Coronary artery (tissue), 2 donors: ENCODE measurements at places on chromosomes 16 and 17.

GRCh38 chr17:82239926-82240505 is 11.2 kb downstream of the SLC16A3 start:
- peak; percentile 71 for DNase-seq

- DNase-seq: no peak
Observed at GRCh38 chr17:36008998-36009665, 7.8 kb upstream of the CCL15 start.

DNA sequence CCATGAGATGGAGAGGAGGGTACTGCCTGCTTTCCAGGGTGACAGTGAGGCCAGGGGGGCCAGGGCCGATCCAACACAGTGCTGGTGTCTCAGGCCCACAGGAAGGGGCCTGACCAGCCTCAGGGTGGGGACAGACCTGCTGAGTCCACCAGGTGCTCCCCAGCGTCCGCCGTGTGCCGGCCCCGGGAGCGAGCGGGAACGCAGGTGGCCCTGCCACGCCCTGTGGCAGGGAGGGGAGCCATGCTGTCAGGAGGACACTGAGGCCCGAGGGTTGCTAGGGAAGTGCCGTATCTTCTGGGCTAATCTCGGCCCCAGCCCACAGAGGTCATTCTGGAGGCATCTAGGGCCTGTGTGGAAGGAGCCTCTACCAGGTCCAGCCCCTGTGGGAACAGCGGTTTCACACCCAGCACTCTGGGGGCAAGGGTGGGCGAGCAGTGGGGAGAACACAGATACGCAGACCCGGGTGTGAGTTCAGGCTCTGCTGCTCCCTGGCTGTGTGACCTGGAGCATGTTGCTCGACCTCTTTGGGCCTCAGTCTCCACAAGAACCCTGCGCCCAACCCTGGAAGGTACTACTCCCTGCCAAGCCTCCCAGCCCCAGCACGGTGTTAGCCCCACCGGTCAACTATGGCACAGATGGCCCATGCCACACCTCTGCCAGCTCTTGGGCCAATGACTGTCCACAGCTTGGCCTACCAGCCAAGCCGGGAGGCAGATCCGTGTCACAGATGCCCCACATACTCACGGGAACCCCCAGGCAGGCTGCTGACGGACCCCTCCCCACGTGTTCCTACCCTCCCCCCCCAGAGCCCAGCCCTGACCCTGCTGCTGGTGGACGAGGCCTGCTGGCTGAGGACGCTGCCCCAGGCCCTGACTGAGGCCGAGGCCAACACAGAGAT is 43.9 kb upstream of the ZC3H18 start:
- no peak for DNase-seq

- peak; percentile 87 for DNase-seq
Observed at GRCh38 chr17:76141212-76142038, at the start of gene FOXJ1. Gene FOXJ1, minus strand, starts transcription at chr17:76141245. Its CDS starts 850 bp downstream, at chr17:76140395.
